ENCODE measurements at places on chromosomes 3 and 15.

DNA sequence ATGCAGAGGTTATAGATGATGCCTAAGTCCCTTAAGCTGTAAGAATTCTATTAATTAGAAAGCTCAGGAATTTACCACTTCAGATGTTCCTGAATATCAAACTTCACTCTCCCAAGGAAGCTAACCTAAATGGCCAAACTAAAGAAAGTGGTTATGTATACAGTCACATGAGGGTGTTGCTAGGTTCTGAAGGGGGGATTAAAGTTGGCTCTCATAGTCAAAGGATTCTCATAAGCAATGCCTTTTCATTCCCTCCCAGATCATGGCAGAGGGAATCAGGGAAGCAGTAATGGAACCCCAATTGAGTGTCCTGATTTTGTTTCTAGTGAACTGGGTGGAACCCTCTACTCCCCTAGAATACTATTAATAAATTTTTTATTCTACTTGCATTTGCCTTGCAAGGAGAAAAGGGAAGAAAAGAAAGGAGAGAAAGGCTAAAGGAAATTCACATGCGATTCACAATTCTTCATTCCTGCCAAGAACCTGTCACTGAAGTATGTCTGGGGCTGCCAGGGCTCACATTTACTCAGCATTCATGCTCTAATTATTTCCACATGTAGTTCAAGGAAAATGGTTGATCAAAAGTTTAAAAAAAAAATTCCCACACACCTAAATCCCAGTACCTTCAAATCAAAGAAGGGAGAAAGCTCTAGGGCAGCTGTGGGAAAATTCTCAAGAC lies 25.1 kb downstream of the FSTL1 start:
- DNase-seq = peak; percentile 88

- DNase-seq = peak; percentile 58
Measured at GRCh38 chr3:191366675-191367074, 36.3 kb upstream of the UTS2B start.

- DNase-seq = no peak
Measured at GRCh38 chr3:149378478-149379309, 1.2 kb upstream of the TM4SF1 start.

DNA sequence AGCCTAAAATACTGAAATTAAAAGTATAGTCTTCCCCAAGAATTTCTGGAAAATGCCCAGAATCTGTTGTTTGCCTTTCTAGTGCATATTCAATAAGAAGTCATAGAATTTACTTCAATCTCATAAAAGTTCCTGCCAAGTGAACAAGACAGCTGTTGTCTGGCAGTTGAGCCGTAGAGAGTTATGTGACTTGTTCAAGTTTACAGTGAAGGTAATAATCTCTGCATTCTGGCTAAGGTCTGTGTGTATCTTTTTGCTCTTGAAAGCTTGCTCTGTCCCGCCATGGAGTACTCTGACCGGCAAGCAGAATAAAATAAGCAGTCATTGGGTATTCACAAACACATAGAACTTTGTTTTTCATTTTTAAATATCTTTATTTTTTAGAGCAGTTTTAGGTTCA lies 77.8 kb downstream of the GHSR start:
- DNase-seq = no peak

GRCh38 chr3:102053375-102053989 lies 204.2 kb downstream of the NFKBIZ start:
- DNase-seq = peak; percentile 20

DNA sequence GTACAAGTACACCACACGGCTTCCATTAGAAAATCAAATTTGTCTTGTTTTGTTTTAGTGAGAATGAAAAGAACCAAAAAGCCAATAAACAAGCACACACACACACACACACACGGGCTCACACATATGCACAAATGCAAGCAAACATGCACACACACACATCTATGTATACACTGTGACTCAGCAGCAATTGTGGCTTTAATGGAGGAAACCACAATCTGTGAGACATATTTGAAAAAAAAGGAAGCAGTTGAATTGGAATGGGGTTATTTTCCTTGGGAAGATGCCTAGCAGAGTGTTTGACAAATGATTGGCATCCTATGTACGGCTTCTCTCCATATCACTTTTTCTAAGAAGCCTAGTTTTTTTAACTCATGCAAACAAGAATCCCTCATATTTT lies 201.1 kb upstream of the ARRDC4 start:
- no peak for DNase-seq

- DNase-seq = no peak
Measured at GRCh38 chr3:174168538-174169254, 690.4 kb upstream of the NAALADL2 start.

GRCh38 chr15:101489237-101489598 lies 289 bp downstream of the PCSK6 start:
- peak; percentile 37 for DNase-seq

DNA sequence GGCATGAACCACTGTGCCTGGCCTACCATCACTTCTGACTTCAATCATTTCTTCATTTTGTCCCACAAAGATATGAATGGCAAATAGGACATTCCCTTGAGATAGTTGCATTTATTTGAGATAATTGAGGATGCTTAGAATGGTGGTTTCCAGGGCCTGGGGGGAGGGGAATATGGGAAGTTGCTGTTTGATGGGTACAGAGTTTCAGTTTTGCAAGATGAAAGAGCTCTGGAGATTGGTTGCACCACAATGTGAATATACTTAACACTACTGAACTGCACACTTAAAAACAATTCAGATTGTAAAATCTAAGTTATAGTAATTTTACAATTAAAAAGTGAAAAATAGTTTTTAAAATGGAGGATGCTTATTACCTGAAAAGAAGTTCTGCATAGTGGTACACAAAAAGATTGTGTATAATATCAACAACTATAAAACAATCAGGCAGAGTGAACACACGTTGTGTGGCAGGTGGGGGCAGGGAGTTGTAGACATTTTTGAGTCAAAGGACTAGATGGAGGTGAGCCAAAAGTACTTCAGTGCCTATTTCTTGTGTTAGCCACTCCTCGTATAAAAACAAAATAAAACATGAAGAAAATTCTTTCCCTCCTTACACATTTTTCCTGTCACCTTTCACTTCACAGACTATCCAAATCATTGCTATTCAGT lies 18.5 kb upstream of the RIOX2 start:
- DNase-seq = no peak

DNA sequence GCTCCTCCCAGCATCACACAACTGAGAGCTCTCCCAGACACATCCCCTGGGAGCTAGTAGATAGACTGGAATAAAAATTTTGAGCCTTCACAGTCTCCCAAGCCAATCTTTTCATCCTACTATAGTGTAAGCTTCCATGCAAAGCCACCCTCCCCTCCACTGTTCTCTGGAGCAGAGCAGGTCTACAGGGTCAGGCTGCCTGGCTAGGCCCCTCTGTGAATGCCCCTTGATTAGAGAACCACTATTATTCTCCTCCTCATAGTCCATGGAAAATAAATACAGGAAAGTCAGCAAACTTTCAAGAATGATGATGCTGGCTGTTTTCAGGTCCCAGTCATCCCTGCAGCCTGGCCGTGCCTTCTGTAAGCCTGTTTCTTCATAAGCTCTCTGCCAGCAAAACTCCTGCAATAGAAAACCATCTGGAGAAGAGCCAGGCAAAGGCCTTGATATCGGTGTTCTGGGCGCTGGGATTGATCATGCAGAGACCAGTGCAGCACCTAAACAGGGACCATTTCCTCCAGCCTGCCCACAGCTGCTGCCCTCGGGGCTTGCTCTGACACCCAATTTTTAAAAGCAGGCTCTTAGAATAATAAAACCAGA lies 51.7 kb downstream of the CRYGS start:
- DNase-seq = no peak

DNA sequence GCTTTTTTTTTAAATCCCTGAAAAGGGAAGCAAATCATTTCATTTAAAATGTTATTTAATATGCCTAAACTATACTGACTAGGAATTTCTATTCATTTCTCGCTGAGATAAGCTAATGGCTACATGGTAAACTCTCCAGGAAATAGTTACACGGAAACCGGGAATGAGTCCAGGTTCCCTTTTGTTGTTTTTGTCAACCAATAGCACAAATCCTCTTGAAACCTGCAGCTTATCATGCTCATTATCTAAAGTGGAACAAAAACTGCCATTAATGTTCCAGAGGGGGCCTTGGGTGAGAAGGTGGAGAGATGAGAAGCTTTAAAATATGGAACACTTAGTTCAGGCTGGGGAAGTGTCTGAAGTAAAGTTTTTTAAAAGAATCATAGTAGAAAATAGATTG lies 113.5 kb upstream of the ALCAM start:
- no peak for DNase-seq

DNA sequence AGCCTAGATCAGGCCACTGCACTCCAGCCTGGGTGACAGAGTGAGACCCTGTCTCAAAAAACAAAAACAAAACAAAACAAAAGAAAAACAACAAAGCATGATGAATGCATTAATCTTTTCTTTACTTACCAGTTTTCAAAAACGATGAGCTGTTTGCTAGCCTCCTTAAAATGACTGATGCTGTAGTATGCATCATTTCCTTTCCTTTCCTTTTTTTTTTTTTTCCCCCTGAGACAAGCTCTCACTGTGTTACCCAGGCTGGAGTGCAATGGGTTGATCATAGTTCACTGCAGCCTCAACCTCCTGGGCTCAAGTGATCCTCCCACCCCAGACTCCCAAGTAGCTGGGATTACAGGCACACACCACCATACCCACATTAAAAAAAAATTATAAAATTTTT lies 202.0 kb downstream of the ADAMTSL3 start:
- DNase-seq = no peak

DNA sequence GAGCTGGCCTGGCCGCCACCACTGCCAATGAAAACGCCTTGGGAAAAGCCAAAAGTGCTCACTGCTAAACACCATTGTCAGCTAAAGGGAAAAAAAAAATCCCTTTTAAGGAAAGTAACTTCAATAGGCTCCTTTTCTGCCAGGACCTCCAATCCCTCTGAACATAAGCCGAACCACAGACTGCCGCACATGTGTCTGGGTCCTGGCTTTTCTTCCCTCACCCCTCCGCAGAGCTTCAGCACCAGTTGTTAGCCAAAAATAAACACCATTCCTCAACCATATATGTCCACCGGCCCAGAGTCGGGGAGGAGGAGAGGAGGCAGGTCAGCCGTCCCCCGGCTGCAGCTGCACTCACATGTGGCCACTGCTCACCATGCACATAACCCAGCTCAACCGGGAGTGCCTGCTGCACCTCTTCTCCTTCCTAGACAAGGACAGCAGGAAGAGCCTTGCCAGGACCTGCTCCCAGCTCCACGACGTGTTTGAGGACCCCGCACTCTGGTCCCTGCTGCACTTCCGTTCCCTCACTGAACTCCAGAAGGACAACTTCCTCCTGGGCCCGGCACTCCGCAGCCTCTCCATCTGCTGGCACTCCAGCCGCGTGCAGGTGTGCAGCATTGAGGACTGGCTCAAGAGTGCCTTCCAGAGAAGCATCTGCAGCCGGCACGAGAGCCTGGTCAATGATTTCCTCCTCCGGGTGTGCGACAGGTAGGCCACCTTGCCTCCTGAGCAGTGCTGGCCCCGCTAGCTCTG lies at the start of gene FBXL22:
Gene FBXL22 (plus strand): TSS at position 350 of the 753 bp plus-strand sequence. CDS start 6 bp downstream, at position 356.
- peak; percentile 78 for DNase-seq

- peak; percentile 45 for DNase-seq
Measured at GRCh38 chr3:45209526-45209925, 16.6 kb downstream of the TMEM158 start.

GRCh38 chr3:146037697-146038096 lies 123.3 kb downstream of the PLOD2 start:
- DNase-seq = peak; percentile 39

DNA sequence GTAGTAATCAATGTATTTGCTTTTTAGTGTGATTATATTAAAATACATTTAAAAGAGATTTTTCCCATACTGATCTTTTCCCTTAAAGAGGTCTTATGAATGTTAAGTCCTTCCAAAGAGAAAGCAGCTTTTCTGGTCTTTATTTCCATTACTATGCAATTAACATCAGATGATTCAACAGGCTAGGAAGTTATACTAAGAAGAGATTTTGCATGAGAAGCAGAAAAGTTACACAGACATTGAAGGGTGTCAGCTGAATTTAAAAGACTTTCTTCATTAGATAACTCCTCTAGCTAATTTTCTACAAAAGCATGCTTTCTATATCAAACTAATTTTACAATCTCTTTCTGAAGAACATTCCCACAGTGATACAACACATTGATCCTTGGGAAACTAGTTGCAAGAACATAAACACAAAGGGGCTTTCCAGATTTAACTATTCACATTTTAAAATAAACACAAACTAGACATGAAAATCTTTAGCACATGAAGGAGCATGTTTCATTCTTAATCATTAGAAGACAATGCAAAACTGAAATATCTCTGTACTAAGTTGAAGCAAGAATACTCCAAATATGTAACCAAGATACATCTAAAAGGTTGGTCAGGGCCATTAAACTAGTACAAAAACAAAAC lies 965.8 kb downstream of the ROBO1 start:
- DNase-seq = no peak

- DNase-seq = no peak
Measured at GRCh38 chr3:17985658-17986347, 243.4 kb upstream of the TBC1D5 start.

- DNase-seq = peak; percentile 93
Measured at GRCh38 chr3:112813723-112814171, 32.9 kb downstream of the CD200R1L start.

DNA sequence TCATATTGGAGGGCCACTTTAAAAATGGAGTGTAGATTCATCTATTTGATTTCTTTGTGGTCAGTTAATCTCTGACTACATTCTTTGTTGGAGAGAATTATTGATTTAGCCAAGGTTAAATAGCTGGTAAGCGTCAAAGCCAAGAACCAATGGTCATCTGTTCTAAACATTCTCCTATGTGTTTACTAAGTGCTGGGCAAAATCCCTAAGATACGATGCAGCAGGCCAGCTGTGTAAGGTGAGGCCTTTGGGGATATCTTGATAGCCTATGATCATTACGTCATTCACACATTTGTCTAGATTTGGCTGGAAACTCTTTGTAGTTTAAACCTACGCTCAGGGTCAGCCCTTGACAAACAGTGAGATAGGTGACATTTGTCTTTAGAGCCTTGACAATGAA lies 236.2 kb downstream of the NR1D2 start:
- no peak for DNase-seq

DNA sequence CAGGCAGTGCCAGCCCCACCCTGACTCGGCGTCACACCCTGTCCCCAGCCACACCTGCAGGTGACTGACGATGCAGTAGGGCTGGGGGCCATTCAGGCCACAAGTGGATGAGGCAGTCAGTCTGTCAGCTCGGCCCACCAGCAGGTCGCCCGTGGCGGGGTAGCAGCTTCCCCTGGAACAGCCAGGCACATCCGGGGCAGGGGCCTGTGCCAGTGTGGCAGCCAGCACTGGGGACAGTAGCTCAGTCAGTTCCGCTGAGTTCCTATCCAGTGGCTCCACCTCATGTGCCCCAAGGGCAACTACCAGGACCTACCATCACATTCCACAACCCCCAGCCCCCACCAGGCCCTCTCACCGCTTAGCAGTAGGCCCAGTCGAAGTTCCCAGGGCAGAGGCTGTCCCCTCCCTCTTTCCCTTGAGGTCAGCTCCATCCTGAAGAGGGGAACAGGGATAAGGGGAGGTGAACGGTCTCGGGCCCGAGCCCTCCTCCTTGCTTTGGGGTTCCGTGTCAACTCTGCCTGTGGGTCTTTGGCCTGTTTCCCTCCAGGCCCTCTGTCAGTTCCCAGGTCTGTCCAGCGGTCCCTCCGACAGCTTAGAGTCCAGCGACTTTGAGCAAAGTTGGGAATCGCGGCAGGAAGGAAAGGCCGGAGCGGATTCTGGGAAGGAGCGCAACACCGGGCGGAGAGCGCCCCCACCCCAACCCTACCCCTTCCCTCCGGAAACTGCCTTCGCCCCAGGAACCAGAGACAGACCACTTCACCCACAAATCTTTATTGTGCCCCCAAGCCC lies at the start of gene LAMB2:
Gene LAMB2 (minus strand): TSS at position 614 of the 789 bp plus-strand sequence. CDS start 183 bp downstream, at position 431.
- DNase-seq = peak; percentile 86
